Stimulated activated CD8-positive, alpha-beta memory T cell treated with anti-CD3 and anti-CD28 coated beads, Interleukin-7, amount 100 ng/mL, for 1 hour (primary cell): ENCODE measurements at places on chromosomes 16 and 17.

DNA sequence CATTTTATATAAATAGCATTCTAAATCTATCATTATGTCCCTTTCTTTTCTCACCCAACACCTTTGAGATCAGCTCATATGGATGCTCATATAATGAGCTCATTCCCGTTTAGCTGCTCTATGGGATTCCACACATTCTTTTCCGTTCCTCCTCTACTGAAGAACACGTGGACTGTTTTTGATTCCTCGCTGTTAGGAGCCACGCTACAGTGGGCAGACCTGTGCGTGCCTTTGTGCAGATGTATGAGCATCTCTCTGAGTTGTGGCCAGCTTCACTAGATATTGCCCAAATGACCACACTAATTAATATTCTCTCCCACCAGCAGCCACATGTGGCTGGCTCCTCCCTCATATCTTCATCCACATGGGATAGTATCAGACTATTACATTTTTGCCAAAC lies 6.0 kb upstream of the TNFRSF13B start:
- no peak for DNase-seq

GRCh38 chr17:17671369-17672129 lies 9.7 kb upstream of the RAI1 start:
- no peak for DNase-seq

GRCh38 chr17:45241328-45242028 lies 19.8 kb downstream of the FMNL1 start:
- no peak for DNase-seq

DNA sequence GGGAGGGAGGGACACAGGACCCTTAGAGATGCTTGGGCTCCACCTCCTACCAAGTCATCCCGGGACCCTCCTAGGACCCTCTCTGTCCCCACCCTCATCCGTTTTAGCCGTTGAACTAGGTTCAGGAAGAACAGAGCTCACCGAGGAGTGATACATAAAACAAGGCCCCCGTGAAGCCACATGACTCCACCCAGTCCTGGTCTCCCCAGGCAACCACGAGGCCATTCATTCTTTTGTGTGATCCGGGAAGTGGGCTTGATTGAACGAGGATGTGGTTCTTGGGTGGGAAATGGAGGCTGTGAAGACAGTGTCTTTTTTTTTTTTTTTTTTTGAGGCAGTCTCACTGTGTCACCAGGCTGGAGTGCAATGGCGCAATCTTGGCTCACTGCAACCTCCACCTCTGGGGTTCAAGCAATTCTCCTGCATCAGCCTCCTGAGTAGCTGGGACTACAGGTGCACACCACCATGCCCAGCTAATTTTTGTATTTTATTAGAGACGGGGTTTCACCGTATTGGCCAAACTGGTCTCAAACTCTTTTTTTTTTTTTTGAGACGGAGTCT lies 14.8 kb downstream of the TRARG1 start:
- DNase-seq, result peak; percentile 68

DNA sequence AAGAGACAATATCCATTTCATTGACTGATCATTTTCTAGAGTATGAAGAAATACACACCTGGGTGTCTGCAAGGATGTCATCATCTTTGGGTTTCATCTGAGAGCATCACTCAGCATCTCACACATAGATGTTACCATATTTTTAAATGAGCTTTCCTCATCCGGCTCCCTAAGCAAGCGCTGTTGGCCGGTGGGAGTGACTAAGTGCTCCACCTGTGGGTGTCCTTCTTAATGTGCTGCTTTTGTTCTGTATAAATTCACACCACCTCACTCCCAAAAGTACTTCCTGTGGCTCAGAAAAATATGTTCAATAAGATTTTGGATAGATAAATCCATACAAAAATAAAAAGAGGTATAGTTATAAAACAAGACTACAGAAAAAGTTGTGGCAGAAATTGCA lies 7.4 kb downstream of the SSTR2 start:
- DNase-seq, result no peak

- no peak for DNase-seq
These were observed 1.2 kb downstream of the JUP start for GRCh38 chr17:41785091-41785858.

GRCh38 chr16:56974549-56975300 lies 13.0 kb downstream of the CETP start:
- no peak for DNase-seq

- DNase-seq, result no peak
These were observed 133.4 kb downstream of the MAP2K6 start for GRCh38 chr17:69547947-69548346.

DNA sequence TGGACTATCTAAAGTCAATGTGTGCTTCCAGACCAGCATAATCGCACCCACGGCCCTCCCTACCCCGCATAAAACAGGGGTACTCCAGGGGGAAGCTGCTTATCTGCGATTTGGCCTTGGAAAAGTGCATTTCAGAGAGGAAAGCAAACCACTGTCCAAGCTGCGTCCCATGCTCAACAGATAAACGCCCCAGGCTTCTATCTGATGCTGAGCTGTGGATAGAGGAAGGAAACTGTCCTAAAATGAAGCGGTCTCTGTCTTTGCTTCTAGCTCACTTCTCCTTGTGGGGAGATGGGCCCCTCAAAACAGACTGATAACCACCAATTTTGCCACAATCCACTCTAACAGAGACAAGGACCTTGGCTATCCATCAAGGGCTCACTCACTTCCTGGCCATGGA lies 160.5 kb upstream of the TNRC6C start:
- no peak for DNase-seq

DNA sequence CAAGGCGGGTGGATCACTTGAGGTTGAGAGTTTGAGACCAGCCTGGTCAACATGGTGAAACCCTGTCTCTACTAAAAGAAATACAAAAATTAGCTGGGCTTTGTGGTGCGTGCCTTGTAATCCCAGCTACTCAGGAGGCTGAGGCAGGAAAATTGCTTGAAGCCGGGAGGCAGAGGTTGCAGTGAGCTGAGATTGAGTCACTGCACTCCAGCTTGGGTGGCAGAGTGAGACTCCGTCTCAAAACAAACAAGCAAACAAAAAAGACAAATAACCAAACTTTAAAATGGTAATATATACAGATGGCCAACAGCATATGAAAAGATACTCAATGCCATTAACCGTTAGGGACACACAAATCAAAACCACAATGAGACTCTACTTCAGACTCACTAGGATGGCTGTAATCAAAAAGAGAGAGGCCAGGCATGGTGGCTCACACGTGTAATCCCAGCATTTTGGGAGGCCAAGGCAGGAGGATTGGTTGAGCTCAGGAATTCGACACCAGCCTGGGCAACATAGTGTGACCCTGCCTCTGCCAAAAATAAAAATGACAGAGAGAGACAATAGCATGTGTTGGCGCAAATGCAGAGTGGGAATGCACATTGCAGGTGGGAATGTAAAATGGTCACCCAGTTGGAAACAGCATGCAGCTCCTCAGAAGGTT lies 21.3 kb downstream of the SULT1A2 start:
- no peak for DNase-seq

DNA sequence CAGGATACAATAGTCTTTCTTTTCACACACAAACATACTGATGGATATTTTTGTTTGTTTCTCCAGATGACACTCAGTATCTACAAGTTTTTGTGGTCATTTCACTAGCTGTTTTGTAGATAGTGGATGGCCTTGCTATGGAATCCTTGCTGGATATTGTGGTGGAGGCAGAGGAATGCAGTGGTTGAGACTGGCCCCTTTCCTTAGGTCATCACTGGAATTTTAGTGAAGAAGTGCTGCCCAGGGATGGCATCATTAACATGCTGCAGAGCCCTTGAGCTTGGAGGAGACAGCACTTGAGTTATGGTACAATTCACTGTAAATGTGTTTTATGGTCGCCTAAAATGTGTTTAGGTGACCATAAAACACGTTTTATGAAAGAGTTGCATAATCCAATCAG lies 455.9 kb upstream of the HSBP1 start:
- DNase-seq, result no peak

DNA sequence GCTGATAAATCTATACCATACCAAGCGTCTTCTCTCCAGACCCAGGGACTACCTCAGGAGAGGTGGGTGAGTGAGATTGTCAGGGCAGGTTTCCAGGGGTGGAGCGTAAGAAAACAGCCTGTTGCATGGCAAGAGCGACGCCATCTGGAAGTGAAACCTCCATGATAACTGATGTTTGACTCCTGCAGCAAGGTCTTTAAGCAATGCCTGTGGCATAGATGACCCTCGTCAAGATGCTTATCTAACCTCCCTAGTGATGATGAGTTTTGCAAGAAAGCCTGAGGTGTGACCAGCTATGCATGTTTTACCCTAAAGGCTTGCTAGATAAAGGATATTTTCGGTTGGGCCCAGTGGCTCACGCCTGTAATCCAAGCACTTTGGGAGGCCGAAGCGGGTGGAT lies 71.6 kb downstream of the GSG1L start:
- DNase-seq, result no peak

- no peak for DNase-seq
These were observed 278.9 kb downstream of the SNX29 start for GRCh38 chr16:12255473-12255872.

GRCh38 chr17:35774499-35774898 lies 13.8 kb downstream of the C17orf50 start:
- DNase-seq, result no peak

DNA sequence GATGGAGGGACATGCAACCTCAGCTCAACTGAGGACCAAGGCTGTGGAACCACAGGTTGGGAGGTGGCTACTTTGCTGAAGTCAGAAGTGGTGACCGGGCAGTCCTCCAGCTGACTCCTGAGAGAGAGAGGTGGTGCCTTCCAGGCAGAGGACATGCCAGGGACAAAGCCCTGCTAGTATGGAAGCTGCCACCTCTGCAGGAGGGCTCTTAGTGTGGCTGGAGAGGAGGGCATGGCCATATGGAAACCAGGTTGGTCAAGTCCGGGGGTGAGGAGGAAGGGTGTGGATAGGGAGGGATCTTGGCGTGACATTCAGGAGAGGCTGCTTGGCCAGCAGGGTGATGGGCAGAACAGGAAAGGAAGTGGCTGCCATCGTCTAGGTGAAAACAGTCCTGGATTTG lies 5.7 kb downstream of the C16orf86 start:
- DNase-seq, result no peak

- no peak for DNase-seq
These were observed 80.0 kb upstream of the NKD1 start for GRCh38 chr16:50467943-50468748.

- DNase-seq, result no peak
These were observed 111.1 kb downstream of the SDK2 start for GRCh38 chr17:73533127-73533526.

DNA sequence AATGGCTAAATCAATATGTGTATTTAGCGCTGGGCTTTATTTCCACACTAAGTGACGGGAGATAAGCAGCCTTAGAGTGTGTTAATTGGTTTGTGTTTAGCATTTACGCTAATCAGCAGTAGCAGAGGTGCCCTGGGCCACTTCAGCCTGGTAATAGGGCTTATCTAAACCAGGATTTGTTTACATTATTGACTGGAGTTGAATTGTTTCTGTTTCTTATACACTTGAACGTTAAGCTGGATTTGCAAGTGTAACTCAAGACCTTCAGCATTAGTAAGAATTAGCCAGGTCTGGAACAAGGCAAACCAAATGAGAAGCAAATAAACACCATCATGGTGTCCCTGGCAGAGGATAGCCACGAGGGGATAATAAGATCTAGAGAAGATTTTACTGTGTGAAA lies 313.6 kb downstream of the HS3ST4 start:
- no peak for DNase-seq

DNA sequence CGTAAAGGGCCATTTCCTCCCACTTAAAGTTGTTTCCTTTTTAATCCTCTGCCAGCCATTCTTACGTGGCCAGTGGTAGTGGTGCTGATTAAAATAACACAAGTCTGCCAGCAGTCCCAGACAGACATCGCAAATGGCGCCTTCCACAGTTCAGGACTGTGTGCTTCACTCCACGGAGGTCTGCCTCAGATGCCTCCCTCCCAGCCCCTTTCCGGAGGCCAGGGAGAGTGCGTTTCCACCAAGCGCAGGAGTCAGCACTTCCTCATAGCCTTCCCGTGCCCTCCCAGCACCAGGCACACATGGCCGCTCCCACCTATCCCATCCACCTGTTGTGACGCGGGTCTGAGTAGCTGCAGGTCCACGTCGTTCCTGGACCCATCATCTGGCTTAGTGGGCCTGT lies 205.6 kb downstream of the RPTOR start:
- no peak for DNase-seq

- DNase-seq, result no peak
These were observed 231.1 kb upstream of the SALL1 start for GRCh38 chr16:51382211-51382610.

DNA sequence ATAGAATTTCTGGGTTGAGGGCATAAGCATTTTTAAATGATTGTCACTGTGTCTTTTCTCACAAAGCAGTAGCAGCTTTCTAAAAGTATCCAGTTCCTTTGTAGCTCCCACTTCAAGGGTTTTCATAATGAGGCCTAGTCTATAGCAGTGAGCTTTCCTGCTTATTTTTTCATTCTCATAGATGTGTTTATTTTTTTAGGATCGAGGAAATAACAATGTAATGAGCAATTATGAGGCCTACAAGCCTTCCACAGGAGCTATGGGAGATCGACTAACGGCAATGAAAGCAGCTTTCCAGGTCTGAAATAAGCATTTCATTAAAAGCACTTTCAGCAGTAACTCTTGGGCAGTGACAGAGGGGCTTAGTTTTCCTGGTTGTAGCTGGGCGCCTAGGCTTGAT lies 10.6 kb upstream of the PSMC5 start:
- DNase-seq, result no peak

DNA sequence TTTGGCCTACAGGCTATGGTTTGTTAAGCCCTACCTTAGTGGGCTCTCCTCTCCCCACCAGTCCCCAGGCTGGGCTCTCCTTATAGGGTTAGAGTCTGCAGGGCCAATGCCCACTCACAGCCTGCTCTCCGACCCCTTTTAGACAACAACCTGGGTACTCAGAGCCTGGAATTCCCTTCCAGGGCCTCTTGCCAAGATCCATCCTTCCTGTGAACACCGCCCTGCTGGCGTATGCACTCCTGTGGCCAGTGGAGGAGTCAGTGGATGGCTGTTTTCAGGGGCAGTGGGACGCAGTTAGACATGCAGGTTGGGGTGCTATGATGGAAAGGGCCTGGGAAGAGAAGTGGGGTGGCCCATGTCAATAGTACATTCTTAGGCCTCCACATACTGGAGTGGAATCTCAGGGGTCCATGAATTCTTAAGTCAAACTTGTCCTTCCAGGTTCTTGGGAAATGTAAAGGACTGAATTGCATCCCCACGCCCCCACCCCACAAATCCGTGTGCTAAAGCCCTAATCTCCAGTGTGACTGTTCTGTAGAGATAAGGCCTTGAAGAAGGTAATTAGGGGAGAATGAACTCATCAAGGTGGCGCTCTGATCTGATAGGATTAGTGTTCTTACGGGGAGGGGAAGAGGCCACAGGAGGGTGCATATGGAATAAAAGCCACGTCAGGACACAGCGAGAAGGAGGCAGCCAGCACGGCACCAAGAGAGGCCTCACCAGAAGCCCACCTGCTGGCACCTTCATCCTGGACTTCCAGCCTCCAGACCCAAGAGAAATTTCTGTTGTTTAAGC lies 81.6 kb upstream of the CACNG5 start:
- DNase-seq, result no peak
